Stimulated activated CD4-positive, alpha-beta T cell treated with anti-CD3 and anti-CD28 coated beads, Interleukin-15, amount 100 ng/mL, for 1 hour (primary cell): ENCODE measurements at places on chromosomes 7 and 10.

- no peak for DNase-seq
These were observed 176.6 kb upstream of the VIPR2 start for GRCh38 chr7:159321278-159321677.

- DNase-seq: no peak
These were observed 17.9 kb upstream of the BAIAP2L1 start for GRCh38 chr7:98418636-98419315.

DNA sequence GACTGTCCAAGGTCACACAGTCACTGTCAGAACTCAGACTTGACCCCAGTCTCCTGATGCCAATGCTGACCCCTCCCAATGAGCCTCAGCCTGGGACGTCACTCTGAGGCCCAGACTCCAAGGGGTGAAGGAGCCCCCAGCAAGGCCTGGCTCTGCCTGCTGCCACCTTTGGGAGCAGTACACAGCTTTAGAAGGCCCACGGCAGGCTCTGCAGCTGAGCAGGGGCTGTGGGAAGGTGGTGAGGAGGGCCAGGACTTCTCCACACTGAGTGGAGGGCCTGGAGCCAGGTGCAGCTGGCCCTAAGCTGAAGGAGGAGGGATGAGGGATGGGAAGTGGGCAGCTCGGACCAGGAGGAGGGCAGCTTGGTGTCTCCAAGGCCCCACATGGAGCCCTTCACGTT lies 23.9 kb upstream of the ZMIZ1 start:
- no peak for DNase-seq

DNA sequence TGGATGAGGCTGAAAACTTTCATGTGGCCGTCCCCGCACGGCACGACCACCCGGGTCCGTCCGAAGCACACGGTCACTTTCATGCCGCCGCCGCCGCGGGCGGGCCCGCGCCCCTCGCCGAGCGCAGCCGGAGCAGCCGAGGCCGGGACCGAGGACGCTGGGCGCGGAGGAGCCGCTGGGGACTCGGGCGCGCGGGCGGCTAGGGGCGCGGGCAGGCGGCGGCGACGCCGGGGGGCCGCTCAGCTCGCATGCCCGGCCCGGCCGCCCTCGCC lies 247 bp downstream of the PARD3 start:
- no peak for DNase-seq

GRCh38 chr10:75639736-75640135 lies 208.3 kb downstream of the LRMDA start:
- DNase-seq: no peak

- no peak for DNase-seq
These were observed 799.9 kb downstream of the TNS3 start for GRCh38 chr7:46781901-46782439.

DNA sequence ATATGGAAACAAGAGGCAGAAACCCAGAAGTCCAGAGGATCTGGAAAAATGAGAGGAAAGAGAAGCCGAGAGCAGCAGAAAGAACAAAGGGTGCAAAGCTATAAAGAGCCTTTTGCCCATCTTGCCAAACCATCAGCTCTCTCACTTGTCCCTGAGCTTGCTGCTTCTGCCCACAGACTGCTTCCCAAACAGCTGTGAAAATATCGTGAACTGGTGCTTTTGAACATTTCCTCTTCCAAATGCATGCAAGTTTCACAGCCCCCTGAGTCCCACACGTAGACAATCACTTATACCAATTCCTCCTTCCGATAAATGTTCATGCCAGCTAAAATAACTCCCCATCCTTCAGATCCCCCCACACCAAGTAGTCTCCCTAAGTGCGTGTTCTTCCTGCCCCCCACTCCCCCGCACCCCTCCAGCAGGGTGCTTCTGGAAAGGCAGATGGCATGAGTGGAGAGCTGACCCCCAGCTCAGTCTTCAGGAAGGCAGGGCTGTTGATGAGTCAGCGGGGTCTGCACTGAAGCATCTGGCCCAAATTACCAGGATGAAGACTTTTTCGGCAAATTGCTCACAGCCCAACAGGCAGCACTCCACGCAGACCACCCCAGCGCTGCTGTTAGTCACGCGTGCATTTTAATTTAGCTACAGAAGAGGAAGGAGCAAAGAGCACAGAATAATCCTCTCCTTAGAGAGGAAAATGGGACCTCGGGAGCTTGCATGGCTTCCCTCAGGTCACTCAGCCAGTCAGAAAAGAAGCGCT lies 76.1 kb upstream of the KCNMA1 start:
- no peak for DNase-seq

DNA sequence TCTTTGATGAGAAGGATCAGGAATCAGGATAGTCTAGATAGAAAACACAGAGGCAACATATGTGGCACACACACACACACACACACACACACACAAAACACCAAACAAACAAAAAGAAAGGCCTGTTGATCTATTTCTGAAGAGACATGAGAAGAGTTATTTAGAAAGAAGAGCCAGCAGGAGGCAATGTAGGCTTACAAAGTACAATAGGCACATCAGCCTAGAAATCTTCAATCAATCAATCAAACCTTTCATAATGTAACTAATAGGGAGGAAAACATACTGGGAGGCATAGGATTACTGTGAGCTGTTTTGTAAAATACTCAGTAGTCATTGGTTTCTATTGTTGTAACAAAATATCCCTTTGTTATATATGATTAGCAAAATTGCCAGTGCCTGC lies 47.3 kb upstream of the TES start:
- DNase-seq: no peak
